ENCODE measurements at places on chromosomes 16 and 17. TPM values are rescaled to one million over a fixed set of nuclear protein-coding genes. Genes with fewer than 3 reads are reported as not detected.

DNA sequence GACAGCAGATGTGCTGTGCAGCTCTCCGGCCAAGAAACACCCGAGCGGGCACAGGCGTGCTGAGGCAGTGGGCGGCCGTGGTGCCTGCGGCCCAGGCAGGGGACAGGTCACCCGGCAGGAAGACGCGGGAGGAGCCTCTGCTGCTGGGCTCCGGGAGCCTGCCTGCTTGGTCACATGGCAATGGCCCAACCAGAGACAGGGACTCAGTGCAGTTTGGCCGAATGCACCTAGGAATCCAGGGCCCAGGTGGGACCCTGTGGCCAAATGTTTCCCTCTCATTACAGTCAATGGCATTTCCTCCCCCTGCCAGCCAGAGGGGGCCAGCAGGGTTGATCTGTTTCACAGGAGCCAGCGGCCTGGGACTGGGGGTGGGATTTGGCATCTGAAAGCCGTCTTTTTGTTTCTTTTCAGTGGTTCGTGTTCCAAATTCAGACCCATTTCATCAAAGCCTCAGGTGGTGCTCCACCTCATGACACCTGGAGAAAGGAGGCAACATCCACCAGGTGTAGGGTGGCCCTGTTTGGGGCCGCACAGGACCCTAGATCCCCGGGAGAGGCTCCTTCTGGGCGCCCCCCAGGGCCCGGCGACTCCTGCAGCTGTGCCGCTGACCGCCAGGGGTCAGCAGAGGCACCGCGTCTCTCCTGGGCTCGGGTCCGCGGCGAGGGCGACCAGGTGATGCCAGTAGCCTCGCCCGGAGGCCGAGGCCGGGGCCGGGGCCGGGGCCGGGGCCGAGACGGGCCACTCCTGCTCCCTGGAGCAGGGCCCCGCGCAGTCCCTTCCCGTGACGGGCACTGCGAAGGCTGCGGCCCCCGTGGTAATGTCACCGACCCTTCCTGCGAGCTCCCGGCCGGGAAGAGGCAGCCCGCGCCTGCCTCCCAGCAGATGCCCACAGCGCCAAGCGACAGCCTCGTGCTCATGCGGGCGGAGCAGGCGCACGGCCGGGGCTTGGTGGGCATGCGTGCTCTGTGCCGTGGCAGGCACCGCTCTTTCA is 118.5 kb downstream of the C16orf78 start:
- no peak overlapping the region for H3K27ac ChIP-seq
- peaks cover 5% of the 10 kb centered on the region for H3K36me3 ChIP-seq
- no peak for DNase-seq
- no peaks in the 10 kb centered on the region for H3K27me3 ChIP-seq
- no peak overlapping the region for H3K4me3 ChIP-seq

ZG16 gene
- total RNA-seq: 1.5 TPM

GRCh38 chr16:62060089-62060488 is 23.9 kb upstream of the CDH8 start:
- no peaks in the 10 kb centered on the region for H3K4me1 ChIP-seq
- no peak overlapping the region for H3K27ac ChIP-seq
- H3K36me3 ChIP-seq: no peaks in the 10 kb centered on the region
- no peak overlapping the region for H3K4me3 ChIP-seq

C16orf92 gene
- not detected for total RNA-seq

- no peak overlapping the region for H3K4me3 ChIP-seq
- peaks cover 3% of the 10 kb centered on the region for H3K27me3 ChIP-seq
- H3K27ac ChIP-seq: no peak overlapping the region
- no peaks in the 10 kb centered on the region for H3K4me1 ChIP-seq
- DNase-seq: no peak
Measured at GRCh38 chr17:8887834-8888703, 20.6 kb upstream of the PIK3R6 start.

GRCh38 chr16:79564671-79565107 is 35.8 kb downstream of the MAF start:
- no peaks in the 10 kb centered on the region for H3K36me3 ChIP-seq
- H3K27me3 ChIP-seq: peaks cover 7% of the 10 kb centered on the region
- H3K27ac ChIP-seq: no peak overlapping the region
- H3K4me1 ChIP-seq: no peaks in the 10 kb centered on the region
- DNase-seq: no peak

DNA sequence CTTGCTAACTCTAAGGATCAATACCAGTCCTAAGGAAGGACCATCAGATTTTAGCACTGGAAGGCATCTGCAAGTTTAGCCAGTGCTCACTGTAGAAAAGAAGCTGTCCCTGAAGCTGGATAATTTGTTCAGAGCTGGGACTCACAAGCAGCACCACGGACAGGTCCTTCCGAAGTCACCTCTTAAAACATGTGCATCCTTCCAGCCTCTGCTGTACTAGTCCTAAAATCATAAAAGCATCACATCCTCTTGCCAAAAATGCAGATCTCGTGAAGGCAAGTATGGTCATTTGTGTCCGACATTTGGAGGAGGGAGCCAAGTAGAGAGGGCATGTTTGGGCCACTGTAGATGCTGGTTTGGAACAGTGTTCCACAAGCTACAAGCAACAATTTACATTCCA is 506.9 kb downstream of the RBFOX1 start:
- no peak overlapping the region for H3K4me3 ChIP-seq
- H3K27ac ChIP-seq: no peak overlapping the region
- H3K4me1 ChIP-seq: no peaks in the 10 kb centered on the region
- H3K27me3 ChIP-seq: peaks cover 22% of the 10 kb centered on the region

DNA sequence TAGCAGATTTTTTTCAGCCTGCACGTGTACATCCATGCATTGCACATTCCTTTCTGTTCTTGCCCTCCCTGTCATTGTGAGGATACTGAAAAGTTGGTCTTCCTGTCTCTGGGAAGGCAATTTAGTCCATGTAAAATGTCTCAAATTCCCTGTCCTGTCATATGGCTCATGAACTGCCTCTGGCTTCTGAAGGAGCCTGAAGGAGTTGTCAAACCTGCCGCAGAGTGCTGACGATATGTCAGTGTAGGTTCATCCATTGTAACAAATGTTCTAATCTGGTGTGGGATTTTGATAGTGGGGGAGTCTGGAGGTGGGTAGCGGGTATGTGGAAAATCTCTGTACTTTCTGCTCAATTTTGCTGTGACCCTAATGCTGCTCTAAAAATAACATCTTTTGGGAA is 59.6 kb downstream of the YPEL2 start:
- no peak overlapping the region for H3K4me3 ChIP-seq
- no peaks in the 10 kb centered on the region for H3K27me3 ChIP-seq
- peak overlapping the region; percentile 26 for H3K27ac ChIP-seq
- no peak for DNase-seq
- H3K36me3 ChIP-seq: peaks cover 12% of the 10 kb centered on the region

DNA sequence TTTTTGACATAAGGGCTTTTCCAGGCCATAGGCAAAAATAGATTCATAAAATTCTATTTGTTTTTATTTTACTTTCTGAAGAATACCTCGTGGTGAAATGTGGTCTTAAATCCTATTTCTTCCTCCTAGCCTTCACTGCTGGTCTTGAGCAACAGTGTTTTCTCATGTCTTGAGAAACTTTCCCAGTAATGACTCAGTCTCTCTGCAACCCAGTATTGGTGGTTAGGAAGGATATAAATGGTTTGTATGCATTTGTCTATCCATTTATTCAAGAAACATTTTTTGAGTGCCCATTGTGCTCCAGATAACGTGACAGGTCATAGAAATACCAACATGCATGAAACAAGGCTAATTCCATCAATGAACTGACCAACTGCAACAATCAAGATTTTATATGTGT is 213.9 kb downstream of the TMEM114 start:
- no peaks in the 10 kb centered on the region for H3K4me1 ChIP-seq
- DNase-seq: no peak
- no peak overlapping the region for H3K27ac ChIP-seq
- H3K4me3 ChIP-seq: no peak overlapping the region
- no peaks in the 10 kb centered on the region for H3K36me3 ChIP-seq

- DNase-seq: no peak
- H3K27ac ChIP-seq: peak overlapping the region; percentile 98
- no peaks in the 10 kb centered on the region for H3K36me3 ChIP-seq
Measured at GRCh38 chr17:82204831-82205719, 7.6 kb downstream of the CCDC57 start.

DNA sequence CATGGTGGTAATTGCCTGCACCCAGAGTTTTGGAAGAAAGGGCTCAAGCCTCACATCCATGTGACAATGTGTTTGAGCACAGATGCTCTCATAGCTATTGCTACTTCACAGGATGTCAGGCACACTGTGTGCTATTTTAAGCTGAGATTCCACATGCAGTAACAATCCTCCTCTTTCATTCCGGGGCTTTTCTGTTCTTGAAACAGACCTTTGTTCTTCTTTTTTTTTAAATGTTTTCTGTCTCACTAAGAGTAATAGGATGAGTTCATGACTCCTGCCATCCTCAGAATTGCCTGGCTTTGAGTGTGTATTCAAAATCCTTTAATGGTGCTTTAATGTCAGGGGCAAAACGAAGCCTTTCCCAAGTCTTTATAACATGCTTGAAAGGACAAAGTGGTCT is 198.9 kb downstream of the ABCC12 start:
- no peaks in the 10 kb centered on the region for H3K4me1 ChIP-seq
- no peak overlapping the region for H3K4me3 ChIP-seq
- H3K27ac ChIP-seq: no peak overlapping the region
- no peak for DNase-seq
- no peaks in the 10 kb centered on the region for H3K36me3 ChIP-seq

P4HB gene
- 815 TPM for total RNA-seq

DNA sequence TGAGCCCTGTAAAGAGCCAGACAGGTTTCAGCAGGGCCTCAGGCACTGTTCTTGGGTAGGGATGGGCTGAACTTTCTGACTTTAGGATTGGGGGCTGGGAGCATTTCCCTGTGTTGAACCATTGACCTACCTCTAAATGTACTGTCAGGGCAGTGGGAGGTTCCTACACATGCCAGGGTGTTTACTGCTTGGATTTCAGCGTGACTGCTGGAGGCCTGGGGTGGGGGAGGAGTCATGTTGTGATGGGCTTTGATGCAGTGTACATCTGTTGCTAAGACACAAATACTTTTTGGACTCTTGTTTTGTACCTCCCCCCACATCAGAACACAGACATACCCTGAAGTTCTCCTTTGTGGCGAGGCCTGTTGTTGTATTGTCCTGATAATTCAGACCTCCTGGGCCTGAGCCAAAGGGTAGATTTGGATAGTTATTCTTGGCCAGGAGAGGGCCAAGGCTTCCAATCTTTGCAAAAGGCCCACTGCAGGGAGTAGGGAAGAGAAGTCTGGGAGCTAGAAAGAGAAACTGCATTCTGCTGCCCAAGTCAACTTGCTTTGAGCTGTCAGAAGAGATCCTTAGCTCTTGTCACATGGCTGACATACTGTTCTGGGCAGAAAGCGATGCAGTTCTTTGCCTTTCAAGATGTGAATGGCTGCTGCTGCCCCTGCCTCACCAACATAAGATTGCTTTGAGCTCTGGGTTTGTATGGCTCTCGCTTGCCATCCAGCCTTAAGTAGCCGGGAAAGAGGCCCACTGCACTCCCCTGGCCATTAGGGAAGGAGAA is 3.7 kb downstream of the NFE2L1 start:
- peaks cover 17% of the 10 kb centered on the region for H3K36me3 ChIP-seq
- peak overlapping the region; percentile 100 for H3K27ac ChIP-seq
- H3K4me3 ChIP-seq: peak overlapping the region; percentile 96
- peaks cover 62% of the 10 kb centered on the region for H3K4me1 ChIP-seq

GRCh38 chr16:610513-611381 is 20.0 kb upstream of the WFIKKN1 start:
- H3K36me3 ChIP-seq: peaks cover 17% of the 10 kb centered on the region
- H3K27ac ChIP-seq: peak overlapping the region; percentile 88
- no peak for DNase-seq
- H3K27me3 ChIP-seq: no peaks in the 10 kb centered on the region
- H3K4me3 ChIP-seq: peak overlapping the region; percentile 49
- H3K4me1 ChIP-seq: peaks cover 15% of the 10 kb centered on the region

DNA sequence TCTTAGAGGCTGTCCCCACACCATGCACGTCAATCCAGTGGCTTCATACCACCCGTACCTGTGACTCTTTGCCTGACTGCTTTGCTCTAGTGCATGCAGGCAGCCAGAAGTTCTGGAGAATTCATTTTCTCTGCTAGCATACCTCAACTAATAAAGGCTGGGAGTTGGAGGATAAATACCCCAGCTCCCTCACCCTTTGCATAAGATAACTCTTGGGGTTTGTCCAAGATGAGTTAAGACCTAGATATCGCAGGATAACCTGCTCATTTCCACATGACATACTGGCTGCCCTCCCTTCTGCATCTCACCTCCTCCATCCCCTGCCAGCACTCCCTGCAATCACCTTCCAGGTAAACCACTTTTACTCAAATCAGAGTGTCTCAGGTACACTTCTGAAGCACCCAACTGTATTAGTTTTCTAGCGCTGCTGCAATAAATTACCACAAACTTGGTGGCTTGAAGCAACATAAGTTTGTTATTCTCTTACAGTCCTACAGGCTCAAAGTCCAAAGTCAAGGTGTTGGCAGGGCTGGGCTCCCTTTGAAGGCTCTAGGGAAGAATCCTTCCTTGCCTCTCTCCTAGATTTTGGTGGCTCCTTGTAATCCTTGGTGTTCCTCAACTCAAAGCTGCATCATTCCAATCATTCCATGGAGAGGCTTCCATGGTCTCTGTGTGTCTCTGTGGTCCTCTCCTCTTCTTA is 146.8 kb downstream of the CRLF3 start:
- H3K4me1 ChIP-seq: no peaks in the 10 kb centered on the region
- no peak overlapping the region for H3K4me3 ChIP-seq
- H3K36me3 ChIP-seq: no peaks in the 10 kb centered on the region
- no peaks in the 10 kb centered on the region for H3K27me3 ChIP-seq
- DNase-seq: no peak
